Activated B cell treated with CpG ODN at 0.5 μM for 24 hours (primary cell): ENCODE measurements at places on chromosomes 2 and 18. TPM values are rescaled to one million over a fixed set of nuclear protein-coding genes. Genes with fewer than 3 reads are reported as not detected.

GALNT3 gene
- total RNA-seq = 13.2 and 14.4 TPM in 2 replicates

VSNL1 gene
- not detected in 2 replicates for total RNA-seq

ERICH2 gene
- not detected in 2 replicates for total RNA-seq

SKOR2 gene
- not detected in 2 replicates for total RNA-seq

DUSP19 gene
- total RNA-seq = 0.31 and 0.49 TPM in 2 replicates

EPB41L3 gene
- 0.34 and 0.73 TPM in 2 replicates for total RNA-seq

PTPN4 gene
- total RNA-seq = 28.8 and 41.2 TPM in 2 replicates

IL18R1 gene
- total RNA-seq = 1.7 and 2.2 TPM in 2 replicates

HOXD12 gene
- total RNA-seq = not detected in 2 replicates

CHN1 gene
- total RNA-seq = 0.61 and 0.80 TPM in 2 replicates

BMP10 gene
- not detected in 2 replicates for total RNA-seq

PLB1 gene
- total RNA-seq = 0.05 and 0.64 TPM in 2 replicates

MYO3B gene
- not detected in 2 replicates for total RNA-seq

FEV gene
- total RNA-seq = not detected in 2 replicates

SERPINB3 gene
- total RNA-seq = not detected in 2 replicates

FOXI3 gene
- not detected in 2 replicates for total RNA-seq

ST8SIA5 gene
- total RNA-seq = not detected in 2 replicates

ACMSD gene
- not detected in 2 replicates for total RNA-seq

DNA sequence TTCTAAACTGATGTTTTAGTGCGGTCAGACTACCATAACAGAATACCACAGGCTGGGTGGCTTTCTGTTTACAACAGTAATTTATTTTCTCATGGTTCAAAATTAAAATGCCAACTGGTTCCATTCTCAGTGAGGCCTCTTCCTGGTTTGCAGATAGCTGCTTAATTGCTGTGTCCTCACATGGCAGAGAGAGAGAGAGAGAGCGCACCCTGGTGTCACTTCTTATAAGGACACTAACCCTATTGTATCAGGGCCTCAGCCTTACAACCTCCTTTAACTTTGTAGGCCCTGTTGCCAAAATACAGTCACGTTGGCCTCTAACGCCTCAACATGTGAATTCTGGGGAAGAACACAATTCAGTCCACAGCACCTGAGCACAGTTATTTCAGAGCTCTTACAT is 37.5 kb upstream of the ZNF385B start:
- DNase-seq = no peak

DNA sequence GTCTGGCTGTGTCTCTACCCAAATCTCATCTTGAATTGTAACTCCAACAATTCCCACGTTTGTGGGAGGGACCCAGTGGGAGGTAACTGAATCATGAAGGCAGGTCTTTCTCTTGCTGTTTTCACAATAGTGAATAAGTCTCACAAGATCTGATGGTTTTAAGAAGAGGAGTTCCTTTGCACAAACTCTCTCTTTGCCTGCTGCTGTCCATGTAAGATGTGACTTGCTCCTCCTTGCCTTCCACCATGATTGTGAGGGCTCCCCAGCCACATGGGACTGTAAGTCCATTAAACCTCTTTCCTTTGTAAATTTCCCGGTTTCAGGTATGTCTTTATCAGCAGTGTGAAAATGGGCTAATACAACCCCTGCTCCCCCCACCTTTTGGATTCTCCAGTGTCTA is 23.8 kb downstream of the VWA3B start:
- DNase-seq = no peak

DNA sequence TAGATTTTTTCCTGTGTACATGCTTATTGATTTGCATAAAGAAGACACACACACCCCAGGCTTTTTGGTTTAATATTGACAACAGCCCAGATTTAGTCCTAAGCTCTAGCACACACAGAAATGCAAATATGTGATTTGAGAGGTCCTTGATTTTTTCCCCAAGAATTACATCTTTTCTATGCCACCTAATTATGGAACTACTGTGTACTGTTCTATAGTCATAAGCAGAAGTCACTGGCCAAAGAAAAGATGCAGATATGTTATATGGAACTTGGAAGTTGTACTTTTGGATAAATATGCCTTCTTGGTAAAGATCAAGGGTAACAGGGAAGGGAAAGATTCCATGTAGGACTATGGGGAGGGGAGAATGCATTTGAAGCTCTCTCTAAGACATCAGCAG is 105.6 kb downstream of the SETBP1 start:
- DNase-seq = no peak

GRCh38 chr2:148876595-148877402 is 1.8 kb downstream of the KIF5C start:
- peak; percentile 18 for DNase-seq

DNA sequence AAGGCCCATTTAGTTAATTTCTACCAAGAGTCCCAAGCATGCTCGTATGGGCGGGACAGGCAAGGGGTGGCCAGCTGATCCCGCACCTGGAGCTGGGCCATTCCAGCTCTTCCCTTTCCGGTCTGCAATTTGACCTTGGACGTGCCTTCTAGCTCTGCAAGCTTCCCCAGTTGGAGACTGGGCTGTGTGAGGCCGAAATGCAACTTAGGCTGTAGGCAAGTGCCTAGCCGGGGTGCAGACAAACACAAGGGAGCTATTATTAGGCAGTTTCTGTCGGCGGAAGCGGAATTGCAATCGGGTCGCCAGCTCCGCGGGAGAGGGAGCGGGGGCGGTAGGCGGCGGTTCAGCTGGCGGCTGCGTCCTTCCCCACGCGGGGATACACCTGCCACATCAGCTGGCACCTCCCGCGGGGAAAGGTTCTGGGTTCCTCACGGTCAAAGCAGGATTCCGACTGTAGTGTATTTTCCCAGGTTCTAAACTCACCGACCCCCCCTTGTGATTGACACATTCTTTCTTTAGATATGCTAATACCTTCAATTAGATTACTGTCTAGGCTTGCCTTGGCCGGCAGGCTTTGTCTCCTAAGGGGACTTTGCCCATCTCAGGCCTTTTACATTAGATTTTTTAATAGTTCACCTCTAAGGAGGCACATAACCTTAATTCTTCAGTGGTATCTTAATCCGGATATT is 17.1 kb upstream of the ZNF532 start:
- peak; percentile 34 for DNase-seq

DNA sequence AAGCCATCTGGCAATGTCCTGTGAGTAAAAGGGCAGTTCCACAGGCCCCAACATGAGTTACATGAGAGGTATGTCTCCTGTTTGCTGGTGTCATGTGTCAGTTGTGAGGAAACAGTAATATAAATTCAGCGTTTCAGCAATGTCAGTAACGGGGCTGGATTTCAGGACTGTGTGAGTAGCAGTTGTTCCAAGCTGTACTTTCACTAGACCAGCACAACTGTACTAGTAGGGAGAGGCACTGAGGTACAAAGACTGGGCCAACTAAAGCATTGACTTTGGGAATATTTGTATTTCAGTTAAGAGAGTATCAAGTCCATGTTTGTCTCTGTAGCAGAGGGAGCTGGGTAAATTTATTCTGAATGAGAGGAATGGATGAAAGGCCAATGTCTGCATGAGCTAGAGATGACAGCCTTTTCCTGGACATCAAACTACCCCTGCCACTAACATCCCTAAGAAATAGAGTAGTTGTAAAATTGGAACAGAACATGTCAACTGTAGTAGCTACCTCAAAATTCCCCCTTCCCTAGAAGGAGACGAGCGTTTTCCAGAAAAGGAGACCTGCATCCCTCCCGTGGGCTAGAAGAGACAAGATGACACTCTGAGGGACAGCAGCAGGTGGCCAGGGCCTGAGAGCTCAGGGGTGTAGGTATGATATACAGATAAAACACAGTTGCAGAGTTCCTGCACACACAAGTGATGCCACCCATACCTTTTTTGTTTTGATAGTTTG is 24.4 kb downstream of the EIF4E2 start:
- no peak for DNase-seq

GRCh38 chr18:76859474-76860339 is 37.4 kb downstream of the ZNF236 start:
- no peak for DNase-seq

DNA sequence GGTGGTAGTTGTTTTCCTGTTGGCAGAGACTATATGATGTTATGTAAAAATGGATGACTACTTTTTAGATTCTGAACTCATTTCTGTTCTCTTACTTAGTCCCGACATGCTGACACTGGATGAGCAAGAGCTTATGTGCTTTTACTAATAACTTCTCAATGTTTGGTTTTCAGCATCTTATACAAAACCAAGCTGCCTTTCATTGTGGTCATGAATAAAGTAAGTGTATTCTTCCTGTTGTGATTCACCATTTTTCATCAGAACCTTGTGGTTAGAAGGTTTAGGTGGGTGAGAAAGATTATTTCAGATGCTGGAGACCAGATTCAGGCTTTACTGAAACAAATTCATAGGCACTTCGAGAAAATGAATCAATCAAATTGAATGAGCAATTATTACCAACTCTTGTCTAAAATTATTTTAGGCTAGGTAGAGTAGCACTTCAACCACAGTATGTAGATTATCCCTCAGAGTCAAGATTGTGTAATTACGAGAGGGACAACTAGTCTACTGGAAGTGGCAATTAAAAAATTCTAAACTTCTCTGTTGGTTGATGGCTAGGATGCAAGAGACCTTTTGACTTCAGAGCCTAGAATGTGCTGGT is 9.3 kb downstream of the GPN1 start:
- no peak for DNase-seq

GRCh38 chr18:74477771-74478170 is 18.4 kb upstream of the CNDP2 start:
- no peak for DNase-seq

GRCh38 chr18:3094338-3094684 is 81.4 kb upstream of the LPIN2 start:
- DNase-seq = no peak

- DNase-seq = no peak
Observed at GRCh38 chr2:120993661-120994060, 258.0 kb downstream of the GLI2 start.

- DNase-seq = no peak
Observed at GRCh38 chr2:20264629-20265028, 39.7 kb upstream of the SDC1 start.

DNA sequence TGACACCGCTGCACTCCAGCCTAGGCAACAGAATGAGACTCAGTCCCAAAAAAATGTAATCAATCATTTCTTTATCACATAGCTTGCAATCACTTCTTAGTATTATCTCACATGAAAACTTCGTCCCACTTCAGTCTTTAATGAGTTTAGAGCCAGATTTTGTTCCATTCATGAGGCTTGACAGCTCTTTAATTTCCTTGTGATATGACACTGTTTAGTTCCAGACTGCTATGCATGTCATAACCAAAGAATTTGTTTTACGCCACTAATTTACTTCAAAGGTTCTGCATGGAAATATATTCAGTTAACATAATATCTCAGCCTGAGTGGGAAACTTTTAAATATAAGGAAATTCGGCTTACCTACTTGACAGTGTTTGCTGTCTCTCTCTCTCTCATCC is 113.1 kb downstream of the ZNF532 start:
- no peak for DNase-seq

- DNase-seq = no peak
Observed at GRCh38 chr2:212402316-212402715, 136.3 kb downstream of the ERBB4 start.

DNA sequence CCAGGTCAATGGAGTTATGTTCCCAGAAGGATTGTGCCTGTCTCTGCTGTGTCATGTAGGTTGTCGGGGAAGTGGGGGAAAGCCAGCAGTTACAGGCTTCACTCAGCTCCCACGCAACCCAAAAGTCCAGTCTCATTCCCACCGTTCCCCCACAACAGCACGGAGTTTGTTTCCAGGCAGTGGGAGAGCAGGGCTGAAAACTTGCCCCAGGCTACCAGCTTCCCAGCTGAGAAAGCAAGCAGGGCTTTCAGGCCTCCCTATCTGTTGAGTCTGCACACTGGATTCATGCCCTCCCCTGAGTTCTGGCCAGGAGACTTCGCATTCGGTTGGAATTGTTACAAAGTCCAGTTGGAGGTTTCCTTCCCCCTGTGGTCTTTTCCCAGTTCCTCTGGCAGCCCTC is 76.3 kb downstream of the TMX3 start:
- DNase-seq = no peak

DNA sequence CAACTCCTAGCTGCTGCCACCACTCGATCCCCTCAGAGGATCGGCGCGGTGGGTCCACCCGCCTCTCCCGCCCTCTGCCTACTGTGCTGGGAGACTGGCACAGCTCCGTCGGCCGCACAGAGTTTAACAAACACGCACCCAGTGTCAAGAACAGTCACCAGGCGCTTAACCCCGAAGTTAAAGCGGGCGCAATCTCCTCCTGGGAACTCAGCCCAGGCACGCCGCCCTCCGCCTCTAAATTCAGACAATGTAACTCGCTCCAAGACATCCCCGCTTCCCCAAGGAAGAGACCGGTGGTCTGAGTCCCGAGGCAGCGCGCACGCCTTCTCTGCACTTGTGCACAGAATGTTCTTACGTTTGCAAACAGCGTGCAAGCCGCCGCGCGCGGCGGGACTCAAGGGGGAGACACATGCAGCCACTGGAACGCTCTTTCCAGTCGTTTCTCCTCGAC is 533 bp downstream of the CXCR4 start:
- peak; percentile 58 for DNase-seq

DNA sequence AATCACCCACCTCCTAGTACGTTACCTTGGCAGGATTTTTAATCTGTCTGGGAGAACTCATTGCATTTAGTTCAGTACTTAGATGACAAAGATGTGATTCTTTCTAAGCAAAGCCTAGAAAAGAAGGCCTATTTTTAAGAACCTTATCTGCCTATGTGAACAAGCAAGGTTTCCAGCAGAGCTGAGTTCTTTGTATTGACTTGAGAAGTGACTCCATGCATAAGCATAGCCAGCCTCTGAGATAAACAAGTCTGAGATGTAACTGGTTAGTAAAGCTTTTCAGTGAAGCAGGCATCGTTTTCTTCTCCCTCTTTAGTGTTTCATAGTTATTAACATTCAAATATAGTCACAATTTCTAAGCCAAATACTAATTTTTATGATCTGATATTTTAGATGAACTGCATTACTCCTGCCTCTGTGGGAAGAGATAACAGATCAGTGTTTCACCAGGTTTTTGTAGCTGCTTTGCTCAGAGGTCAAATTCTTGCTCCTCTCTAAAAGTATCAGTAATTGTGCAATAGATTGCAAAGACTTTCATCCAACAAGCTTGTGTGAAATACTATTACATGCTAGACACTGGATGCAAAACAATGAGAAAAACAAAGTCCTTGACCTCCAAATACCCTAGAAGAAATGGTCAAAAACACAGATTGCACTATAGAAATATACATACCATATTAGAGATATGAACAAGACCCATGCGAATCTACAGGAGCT is 107.8 kb downstream of the MBD2 start:
- no peak for DNase-seq

- no peak for DNase-seq
Observed at GRCh38 chr2:45237850-45238542, 228.7 kb upstream of the SIX2 start.

GRCh38 chr2:9831670-9832069 is 11.6 kb upstream of the TAF1B start:
- no peak for DNase-seq

- DNase-seq = no peak
Observed at GRCh38 chr2:51620796-51621195, 588.9 kb upstream of the NRXN1 start.

GRCh38 chr2:128447538-128447995 is 128.9 kb upstream of the HS6ST1 start:
- DNase-seq = no peak

- DNase-seq = no peak
Observed at GRCh38 chr2:72803151-72803550, 22.7 kb downstream of the EXOC6B start.
